ENCODE measurements at places on chromosomes 1 and 21. TPM values are rescaled to one million over a fixed set of nuclear protein-coding genes. Genes with fewer than 3 reads are reported as not detected.

Gene F5
- 20.4 TPM for polyA plus RNA-seq

DNA sequence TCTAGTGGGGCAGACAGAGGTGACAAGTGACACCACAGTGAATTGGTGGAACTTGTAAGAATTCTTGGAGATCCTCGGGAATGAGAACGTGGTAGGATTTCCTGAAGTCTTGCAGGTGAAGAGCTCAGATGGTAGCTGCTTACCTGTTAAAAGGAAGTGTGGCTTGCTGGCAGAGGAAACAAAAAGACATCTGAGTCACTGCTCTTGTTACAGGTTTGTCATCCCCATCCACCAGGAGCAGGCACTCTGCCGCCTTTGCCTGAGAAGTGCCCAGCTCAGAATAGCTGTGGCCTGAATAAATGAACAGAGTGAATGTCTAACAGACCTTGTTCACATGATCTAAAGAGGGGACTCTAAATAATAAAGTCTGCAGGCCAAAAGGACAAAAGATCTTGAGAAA is 12.3 kb upstream of the ZSCAN20 start:
- DNase-seq = no peak

GRCh38 chr1:93015590-93015989 is 54.3 kb upstream of the DIPK1A start:
- DNase-seq = no peak

GRCh38 chr1:68015971-68016370 is 34.5 kb downstream of the DIRAS3 start:
- no peak for DNase-seq

DNA sequence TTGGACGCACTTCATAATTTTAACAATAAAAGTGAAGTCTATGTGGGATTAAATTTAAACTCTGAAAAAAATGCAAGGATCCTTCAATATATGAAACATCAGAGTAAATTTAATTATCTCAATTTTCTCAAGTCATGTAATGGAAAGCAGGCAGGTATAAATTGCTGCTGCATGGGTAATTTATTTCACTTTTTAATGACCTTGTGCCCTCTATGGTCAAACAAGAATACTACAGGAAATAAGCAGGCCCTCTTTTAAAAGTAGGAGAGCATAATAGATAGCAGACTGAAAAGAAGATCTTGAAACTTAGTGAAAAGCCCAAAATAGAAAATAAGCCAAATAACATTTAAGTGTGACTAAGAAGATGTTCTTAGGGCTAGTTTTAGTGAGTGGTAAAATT is 22.9 kb downstream of the BCAS2 start:
- DNase-seq = peak; percentile 10

DNA sequence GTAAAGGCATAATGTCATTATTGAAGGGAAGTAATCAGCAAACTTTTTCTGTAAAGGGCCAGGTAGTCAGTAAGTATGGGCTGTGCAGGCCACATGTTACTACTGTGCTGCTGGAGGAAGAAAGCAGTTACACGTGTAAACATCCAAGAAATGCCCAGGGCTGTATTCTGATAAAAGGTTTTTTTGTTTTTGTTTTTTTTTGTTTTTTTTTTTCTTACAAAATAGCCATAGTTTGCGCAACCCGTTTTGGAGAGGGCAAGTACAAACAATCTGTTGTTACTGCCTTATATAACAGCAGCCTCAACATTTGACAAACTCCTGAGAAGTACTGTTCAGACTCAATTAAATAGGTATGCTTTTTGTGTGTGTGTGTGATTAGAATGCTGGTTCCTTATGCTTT is 26.7 kb upstream of the MTMR11 start:
- no peak for DNase-seq

GRCh38 chr1:74523873-74524480 is 11.6 kb upstream of the LRRC53 start:
- no peak for DNase-seq

DNA sequence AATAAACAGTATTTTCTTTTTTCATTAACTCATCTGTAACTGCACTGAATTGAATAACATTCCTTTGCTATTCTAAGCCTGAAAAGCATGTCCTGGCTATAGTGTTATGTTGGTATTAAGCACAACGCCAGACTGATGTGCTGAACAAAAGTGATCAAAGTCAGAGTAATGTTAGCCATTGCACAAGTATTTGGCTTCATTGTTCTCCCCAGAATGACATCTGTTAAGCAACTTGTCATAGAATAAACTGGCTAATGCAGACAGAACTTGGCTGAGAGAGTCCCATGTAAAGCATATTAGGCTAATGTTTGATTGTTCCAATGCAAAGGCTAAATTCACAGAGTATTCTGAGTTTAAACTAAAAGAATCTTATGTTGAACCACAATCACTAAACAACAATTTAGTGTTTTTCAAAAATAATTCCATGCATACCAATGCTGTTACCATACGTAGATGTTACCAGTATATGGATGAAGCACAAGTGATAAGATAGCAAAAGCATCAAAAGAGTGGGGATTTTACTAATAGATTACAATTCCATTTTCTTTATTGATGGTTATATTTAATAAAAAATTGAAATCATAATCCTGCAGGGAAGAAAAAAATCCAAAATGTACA is 235.3 kb upstream of the DMRTA2 start:
- no peak for DNase-seq

DNA sequence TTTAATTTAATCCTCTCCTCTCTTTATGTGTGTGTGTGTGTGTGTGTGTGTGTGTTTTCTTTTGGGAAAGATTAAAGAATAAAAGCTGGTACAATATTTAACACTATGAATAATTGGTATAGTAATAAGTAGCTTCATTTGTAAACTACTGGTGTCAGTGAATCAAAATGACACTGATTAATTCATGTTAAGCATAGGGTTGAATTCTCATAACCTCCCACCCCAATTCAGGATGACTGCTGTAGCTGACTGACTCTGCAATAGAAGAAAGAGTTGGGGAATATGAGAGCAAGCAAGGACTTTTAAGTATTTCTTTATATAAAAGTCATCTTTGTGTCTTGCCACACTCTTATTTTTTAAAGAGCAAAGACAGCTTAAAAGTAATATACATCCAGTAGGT is 13.1 kb downstream of the SLC30A7 start:
- no peak for DNase-seq

Measured in hepatocyte (in vitro differentiated cells).